ENCODE measurements at places on chromosomes 7 and 10.

DNA sequence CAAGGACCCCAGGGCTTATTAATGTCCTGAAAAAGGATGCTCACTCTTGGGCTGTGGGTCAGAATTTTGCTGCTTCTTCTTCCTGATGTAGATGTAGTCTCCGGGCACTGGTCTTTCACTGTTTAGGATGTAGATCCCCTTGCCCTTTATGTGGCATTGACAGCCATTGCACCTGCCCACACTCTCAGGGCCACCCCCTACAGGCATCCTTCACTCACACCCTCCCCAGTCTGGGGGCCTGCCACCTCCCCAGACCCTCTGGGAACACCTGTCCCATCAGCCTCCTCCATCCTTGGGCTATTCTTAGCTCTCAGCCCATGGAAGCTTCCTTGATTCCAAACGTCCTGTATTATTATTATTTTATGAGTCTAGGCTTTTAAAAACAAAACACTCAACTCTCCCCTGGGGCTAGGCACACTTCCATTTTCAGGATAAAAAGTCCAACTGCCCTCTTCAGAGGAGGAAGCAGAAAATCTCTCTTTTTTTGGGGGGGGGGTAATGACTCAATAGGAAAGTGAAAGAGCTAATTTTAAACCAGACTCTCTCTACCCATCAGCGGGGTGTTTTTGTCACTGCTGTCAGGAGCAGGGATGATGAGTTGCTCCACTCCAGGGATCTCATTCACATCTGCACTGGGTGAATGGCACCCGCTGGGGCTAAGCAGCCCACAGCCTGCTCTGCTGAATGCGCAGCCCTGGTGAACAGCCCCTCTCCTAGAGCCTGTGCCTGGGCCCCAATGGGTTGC, 11.5 kb upstream of the KLRG2 start:
- no peak for DNase-seq

DNA sequence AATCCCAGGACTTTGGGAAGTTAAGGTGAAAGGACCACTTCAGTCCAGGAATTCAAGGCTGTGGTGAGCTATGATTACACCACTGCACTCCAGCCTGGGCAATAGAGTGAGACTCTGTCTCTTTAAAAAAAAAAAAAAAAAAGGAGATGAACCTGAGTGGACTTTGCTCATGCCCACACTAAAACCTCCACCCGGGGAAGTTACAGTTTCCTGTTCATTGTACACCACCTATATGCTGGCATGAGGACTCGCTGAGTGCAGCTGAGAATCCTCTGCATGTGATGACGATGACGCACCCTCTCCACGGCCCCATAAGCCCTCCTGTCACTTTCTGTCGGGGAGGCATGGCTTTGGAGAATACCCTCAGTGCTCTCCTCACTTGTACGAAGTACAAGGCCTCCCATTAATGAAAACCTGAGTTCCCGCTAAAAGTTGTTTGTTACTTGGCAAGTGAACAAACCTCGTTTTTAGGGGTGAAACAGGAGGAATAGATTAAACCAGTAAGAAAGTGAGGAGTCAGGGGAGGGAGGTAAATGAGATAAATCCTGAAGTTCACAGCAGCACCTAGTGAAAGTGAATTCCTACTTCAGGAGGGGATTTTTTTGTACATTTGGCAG, 15.9 kb downstream of the TMEM176B start:
- no peak for DNase-seq

DNA sequence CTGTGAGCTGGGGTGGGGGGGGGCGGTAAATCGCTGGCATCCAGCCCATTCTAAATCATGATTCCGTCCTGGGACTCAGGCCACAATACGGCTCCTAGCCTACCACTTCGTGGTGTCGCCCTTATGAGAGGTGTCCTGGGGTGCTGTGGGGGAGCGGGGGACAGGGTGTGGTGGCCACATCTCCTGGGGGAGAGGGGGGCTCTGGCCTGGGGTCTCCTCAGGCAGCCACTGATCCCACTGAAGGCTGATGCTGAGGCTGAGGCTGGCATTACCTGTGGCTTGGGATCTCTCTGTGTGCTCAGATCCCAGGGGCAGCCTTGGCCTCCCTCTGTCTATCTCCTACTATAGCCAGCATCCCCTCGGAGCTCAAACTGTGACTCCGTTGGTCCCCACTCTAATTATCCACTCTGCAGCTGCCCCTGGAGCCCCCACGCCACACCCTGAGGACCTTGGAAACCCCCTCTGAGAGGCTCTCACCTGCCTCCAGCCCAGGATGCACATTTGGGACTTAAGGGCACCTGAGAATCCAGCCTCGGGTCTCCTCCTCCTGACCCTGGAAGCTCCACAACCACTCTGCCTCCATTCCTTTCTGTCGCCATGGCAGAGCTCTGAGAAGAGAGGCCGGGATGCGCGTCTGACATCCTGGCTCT, 249.3 kb upstream of the TCERG1L start:
- DNase-seq, result no peak

- DNase-seq, result no peak
Observed at GRCh38 chr7:26470691-26471090, 179.0 kb downstream of the SNX10 start.

DNA sequence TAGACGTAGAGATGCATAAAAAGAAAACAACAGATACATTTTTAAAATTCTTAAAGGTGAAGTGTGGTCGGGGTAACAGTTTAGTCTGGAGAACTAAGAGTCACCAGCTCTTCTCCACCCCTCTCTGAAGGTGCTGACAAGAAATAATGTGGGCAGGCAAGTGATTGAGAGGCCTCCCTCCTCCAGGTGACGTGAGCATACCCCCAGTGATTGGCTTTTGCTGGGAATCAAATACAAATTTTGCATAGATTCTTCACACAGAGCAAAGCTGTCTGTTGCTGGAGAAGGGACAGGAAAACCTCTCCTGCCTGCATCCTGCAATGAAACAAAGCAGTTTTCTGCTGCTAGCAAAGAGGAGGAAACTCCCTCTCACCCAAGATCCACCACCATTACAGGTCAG, 115.0 kb downstream of the DGKB start:
- no peak for DNase-seq

- no peak for DNase-seq
Observed at GRCh38 chr10:14066106-14066505, 264.6 kb downstream of the FRMD4A start.
